ENCODE measurements at places on chromosomes 11 and 22.

GRCh38 chr11:15845261-15845660 lies 511.1 kb downstream of the SOX6 start:
- no peak for DNase-seq

GRCh38 chr11:34245041-34245440 lies 112.8 kb downstream of the ABTB2 start:
- no peak for DNase-seq

- no peak for DNase-seq
Observed at GRCh38 chr11:36015799-36016198, 71.9 kb downstream of the LDLRAD3 start.

- DNase-seq: no peak
Observed at GRCh38 chr22:25076336-25076735, 123.3 kb upstream of the CRYBB3 start.

DNA sequence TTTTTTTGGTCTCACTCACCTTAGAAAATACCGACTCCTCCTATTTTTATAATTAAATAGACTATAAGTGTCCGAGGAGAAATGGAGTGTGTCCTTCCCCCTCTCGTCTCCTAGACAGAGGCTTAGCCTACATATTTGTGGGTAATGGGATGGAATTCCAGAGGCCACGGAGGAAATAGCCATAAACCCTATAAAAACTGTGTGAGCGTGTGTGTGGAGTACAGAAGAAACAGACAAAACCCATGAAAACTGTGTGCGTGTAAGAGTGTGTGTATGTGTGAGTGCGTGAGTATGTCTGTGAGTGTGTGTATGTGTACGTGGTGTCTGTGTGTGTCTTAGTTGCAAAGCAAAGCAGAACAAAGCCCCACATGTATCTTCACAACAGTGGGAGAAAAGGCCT lies 883.5 kb downstream of the OPCML start:
- no peak for DNase-seq

DNA sequence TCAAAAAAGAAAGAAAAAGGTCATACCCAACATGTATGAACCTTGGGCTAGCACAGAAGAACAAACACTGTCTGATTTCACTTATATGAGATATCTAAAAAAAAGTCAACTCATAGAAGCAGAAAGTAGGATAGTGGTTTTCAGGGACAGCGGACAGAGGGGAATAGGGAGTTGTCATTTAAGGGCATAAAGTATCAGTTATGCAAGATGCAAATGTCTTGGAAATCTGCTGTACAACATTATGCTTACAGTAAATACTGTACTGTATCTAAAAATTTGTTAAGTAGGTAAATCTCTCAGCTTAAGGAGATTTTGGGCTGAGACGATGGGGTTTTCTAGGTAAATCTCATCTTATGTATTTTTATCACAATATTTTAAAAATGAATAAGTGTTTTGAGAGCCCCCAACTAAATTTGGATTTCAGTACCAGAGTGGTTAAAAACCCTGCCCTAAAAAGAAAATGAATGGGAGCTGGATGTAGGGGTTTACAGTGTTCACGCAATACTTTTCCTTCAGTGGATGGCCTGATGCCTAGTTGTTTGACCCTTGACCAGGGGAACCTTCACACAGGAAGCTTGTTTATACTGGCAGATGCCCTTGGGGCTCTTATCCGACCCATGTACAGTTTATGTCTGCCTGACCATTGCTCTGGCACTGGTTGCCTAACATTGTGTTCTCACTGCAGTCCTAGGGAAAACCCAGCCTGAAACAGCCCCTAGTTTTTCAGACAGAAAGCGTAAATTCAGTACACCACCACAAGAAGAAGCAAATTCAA lies 34.8 kb downstream of the SLC22A9 start:
- DNase-seq: no peak

DNA sequence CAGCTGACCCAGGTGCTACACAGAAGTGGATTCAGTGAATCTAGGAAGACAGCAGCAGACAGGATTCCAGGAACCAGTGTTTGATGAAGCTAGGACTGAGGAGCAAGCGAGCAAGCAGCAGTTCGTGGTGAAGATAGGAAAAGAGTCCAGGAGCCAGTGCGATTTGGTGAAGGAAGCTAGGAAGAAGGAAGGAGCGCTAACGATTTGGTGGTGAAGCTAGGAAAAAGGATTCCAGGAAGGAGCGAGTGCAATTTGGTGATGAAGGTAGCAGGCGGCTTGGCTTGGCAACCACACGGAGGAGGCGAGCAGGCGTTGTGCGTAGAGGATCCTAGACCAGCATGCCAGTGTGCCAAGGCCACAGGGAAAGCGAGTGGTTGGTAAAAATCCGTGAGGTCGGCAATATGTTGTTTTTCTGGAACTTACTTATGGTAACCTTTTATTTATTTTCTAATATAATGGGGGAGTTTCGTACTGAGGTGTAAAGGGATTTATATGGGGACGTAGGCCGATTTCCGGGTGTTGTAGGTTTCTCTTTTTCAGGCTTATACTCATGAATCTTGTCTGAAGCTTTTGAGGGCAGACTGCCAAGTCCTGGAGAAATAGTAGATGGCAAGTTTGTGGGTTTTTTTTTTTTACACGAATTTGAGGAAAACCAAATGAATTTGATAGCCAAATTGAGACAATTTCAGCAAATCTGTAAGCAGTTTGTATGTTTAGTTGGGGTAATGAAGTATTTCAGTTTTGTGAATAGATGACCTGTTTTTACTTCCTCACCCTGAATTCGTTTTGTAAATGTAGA lies 1.7 kb downstream of the MALAT1 start:
- peak; percentile 69 for DNase-seq

DNA sequence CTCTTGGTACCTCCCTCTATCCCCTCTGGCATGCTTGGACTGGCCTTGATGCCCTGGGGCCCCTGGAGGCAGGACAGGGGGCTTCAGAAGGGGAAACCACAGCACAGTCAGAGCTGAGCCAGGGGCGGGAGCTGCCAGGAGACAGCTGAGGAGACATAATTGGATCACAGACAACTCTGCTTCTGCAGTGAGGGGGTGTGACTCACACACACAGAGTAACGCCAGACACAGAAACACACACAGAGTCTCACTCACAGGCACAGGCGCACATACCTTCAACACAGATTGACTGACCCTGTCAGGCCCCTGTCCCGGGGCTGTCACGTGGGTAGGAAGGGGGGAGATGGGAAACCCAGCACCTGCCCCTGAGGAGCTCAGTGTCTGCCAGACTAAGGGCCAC lies 20.6 kb downstream of the STARD10 start:
- no peak for DNase-seq

GRCh38 chr11:126197277-126197939 lies 14.0 kb downstream of the RPUSD4 start:
- no peak for DNase-seq

DNA sequence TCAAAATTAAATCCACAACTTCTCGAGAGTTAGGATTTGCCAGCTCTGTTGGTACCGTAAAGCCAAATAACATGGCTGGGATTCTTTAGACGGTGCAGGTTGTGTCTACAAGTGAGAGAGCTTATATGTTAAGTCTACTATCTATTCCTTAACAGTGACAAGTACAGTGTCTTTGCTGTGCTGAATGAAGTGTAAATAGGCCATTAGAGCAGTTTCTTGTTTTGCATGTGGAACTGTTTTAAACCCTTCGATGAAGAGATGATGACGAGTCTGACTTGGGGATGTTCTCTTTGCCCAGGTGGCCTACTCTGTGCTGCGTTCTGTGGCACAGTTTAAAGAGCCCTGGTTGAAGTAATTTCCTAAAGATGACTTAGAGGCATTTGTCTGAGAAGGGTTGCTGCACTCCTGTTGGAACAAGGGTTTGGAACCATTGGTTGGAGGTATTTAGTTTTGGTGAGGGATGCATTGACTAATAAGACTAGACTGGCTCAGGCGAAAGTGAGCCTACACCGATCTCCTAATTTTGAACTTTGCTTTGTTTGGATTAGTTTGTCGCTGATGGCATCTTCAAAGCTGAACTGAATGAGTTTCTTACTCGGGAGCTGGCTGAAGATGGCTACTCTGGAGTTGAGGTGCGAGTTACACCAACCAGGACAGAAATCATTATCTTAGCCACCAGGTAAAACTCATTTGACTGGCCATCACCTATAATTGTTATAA lies 988 bp downstream of the RPS3 start:
- no peak for DNase-seq

GRCh38 chr11:83785942-83786341 lies 499.8 kb upstream of the CCDC90B start:
- no peak for DNase-seq

- DNase-seq: no peak
Observed at GRCh38 chr22:40712311-40712710, 33.0 kb downstream of the MCHR1 start.

DNA sequence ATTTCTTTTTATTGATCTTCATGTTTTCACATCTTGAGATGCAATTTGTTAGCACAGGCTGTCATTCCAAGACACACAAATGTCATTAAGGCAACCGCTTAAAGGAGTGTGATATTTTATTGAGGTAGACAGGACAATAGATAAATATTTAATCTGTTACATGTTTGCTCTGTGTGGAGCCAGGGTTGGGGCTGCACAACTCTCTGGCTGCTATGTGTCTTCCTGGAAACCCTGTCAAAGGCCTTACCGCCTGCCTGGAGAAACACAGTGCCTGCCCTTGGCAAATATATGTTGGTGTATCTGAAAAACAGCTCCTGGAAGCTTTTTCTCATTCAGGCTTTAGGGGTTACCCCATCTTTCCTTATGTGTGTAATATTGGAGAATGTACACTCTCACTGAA lies 139.7 kb upstream of the TEAD1 start:
- DNase-seq: no peak

DNA sequence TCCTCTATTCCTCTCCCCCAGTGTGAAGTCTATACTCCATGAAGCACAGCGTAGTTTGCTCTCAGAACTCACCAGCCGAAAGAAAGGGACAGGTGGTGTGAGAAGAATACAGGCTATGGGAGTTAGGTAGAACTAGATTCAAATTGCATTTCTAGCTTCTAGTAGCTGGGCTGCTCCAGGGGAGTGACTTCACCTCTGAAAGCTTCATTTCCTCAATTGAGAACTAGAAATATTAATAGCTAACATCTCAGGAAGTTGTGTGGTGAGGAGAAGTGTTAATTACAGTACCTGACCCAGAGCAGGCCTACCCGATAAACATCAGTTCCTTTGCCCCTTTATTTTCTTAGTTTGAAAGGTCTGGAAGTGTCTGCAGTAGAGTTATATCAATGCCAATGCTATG lies 484.7 kb upstream of the TENM4 start:
- DNase-seq: no peak

- DNase-seq: no peak
Observed at GRCh38 chr22:43591380-43591779, 179.6 kb downstream of the MPPED1 start.

DNA sequence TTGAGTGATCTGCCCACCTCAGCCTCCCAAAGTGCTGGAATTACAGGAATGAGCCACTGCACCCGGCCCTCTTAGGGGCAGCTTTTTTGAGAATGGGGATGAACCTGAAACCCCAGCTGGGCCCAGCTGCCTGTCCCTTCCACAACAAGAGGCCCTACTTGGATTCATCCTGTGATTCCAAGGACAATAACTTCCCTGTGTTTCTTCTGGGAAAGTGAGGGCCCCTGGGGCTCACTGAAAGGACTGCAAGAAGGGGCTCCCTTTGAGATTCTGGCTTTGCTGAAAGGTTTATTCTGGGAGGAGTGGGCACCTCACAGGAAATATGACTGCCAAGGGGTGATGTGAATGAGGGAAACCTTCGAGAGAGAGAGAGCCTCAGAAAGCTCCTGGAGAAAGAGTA lies 12.3 kb upstream of the GNAZ start:
- no peak for DNase-seq

DNA sequence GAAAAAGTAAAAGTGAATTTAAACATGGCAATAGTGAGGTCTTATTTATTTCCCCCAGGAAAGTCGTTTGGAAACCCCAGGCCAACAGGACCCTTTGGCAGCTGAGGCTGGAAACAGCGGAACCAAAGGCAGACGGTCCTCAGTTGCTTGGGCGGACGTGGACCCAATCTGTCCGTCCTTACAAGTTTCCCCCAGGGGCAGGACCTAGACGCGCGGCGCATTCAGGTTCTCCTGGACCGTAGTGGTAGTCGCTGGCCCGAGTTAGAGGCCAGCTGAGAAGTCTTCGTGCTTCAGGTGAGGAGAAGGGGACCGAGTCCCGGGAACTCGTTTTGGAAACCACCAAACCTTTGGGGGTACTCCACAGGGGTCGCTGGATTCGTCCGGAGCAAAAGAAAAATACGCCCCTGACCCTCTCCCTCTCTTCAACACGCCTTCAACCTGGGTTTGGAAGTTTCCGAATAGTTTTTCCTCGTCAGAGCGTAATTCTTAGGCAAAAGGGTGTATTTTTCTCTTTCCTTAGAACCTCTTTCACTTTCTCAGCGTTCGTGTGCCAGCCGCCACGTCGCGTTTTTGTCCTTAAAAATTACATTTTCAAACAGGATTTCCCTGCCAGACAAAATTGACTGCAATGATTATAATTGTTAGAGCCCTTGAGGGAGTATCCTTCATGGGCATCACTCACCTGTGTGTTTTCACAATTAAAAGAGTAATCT lies 2.1 kb downstream of the METTL15 start:
- DNase-seq: no peak

DNA sequence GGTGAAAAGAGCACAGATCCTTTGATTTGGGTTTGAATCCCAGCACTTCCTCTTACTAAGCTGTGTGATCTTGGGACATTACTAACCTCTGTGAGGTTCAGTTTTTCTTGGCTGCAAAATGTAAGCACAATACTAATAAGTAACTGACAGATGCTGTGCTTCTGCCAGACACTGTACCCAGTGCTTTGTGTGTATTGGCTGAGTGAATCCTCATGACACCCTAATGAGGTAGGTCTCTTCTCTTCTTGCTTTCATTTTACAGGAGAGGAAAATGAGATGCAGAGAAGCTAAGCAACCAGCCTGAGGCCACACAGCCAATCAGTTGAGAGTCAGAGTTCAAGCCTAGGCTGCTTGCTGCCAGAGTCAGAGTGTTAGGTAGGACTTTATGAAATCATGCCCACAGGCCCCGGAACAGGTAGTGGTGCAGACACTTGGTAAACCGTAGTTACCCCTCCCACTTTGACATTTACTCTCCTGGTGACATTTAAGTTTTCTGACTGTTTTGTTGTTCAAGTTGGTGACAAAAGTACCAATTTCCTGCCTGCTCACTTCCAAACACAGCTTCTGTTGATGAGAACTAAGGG lies 21.2 kb downstream of the PTPRJ start:
- no peak for DNase-seq
